NCI-H1105 (cell line): ENCODE measurements at places on chromosomes 11 and 22.

- DNase-seq: no peak
These were observed 187.5 kb downstream of the SWAP70 start for GRCh38 chr11:9851366-9851765.

DNA sequence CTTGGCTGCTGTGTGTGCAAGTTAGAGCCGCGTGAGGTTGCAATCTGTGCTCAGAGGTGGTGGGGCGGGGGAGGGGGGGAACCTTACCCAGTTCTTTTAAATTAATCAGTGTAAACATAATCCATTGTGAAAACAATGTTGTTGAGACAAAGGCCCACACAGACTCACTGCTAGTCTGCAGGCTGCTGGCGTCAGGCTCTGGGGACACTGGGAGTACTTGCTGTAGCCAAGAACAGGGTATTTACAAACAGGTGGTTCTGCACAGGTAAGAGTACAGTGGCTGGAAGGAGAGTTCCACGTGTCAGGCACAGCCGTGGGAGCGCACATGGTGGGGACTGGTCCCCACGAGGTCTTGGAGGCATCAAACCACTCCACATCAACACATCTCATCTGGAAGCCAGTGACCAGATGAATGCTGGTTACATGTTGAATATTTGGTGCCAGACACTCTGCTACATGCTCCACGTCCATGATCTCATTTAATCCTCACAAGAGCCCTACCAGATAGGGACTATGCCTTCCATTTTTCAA lies 27.4 kb downstream of the SCUBE1 start:
- DNase-seq: no peak

GRCh38 chr11:73203790-73204189 lies 14.3 kb upstream of the P2RY2 start:
- no peak for DNase-seq

GRCh38 chr22:17120281-17120680 lies 879 bp downstream of the TMEM121B start:
- DNase-seq: no peak

- no peak for DNase-seq
These were observed 19.5 kb upstream of the IGLL5 start for GRCh38 chr22:22867996-22868715.

DNA sequence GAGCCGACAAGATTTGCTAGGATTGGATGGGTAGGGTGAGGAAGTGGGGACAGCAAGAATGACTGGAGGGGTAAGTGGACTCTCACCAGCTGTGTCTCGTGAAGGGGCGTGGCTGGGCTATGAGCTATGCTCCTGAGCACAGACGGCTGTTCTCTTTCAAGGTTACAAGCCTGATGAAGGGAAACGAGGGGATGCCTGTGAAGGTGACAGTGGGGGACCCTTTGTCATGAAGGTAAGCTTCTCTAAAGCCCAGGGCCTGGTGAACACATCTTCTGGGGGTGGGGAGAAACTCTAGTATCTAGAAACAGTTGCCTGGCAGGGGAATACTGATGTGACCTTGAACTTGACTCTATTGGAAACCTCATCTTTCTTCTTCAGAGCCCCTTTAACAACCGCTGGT lies 19.9 kb downstream of the F2 start:
- DNase-seq: no peak

DNA sequence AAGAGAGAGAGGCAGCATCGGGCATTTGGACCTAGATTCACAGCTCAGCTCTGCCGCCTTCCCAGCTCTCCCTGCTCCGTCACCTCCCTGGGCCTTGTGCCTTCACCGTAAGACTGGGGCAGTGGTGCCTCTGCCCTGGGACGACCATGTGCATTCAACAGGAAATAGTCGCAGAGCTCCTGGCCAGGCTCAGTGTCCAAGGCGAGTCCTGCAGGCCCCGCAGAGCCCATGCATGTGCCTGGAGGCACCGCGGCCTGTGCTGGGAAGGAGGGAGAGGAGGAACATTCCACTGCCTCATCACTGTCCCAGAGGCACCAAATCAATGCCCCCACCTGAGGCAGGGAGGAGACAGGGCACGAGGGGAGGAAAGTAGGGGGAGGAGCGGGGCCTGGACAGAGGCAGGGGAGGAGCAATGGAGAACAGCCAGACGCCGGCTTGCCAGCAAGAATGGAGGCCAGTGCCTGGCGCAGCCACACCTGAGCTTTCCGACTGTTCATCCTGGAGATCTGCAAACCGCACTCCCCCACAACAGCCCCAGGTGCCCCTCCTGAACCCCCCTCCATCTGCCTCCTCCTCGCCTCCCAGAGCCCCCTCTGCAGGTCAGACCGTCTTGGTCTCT lies 74.4 kb upstream of the PRR5 start:
- DNase-seq: no peak

DNA sequence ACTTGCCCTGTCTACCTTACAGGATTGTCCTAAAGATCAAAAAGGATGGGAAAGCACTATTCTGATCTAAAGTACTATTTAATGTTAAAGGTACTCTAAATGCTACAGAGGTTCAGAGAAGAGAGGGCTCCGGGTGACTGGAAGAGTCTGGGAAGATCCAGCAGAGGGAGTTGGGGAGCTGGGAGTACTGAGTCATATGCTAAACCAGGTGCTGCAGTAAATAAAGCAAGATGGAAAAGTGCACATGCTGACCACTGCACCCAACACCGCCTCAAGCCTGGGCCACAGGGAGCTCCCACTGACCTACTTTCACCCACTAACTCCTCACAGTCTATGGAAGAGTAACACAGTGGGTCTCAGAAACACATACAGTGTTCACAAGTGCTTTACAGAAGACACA lies 49.3 kb downstream of the WT1 start:
- DNase-seq: no peak

DNA sequence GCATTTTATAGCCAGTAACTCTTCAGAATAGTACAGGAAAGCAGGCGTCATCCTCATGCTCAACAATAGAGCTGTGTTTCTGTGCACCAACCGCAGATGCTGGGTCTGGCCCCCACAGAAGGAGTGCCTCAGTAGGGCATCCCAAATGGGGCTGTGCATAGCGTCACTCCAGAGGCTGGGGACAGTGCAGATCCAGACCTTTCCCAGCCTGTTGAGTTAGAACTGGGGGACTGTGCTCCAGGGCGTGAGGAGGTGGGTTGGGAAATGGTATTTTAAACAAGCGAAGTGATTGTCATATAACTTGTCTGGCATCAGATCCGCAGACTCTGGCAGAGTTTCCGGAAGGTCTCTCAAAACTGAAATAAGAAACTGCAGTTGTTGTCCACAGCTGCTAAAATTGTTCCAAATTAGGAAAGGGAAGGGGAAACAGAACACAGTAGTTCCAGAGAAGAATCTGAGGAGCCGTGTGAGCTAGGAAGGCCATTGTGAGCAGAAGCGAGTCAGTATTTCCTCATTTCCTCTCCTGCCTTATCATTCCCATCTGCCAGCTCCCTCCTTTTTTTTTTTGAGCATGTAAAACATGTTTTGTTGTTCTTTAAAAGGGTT lies 52.2 kb downstream of the JAM3 start:
- DNase-seq: no peak

DNA sequence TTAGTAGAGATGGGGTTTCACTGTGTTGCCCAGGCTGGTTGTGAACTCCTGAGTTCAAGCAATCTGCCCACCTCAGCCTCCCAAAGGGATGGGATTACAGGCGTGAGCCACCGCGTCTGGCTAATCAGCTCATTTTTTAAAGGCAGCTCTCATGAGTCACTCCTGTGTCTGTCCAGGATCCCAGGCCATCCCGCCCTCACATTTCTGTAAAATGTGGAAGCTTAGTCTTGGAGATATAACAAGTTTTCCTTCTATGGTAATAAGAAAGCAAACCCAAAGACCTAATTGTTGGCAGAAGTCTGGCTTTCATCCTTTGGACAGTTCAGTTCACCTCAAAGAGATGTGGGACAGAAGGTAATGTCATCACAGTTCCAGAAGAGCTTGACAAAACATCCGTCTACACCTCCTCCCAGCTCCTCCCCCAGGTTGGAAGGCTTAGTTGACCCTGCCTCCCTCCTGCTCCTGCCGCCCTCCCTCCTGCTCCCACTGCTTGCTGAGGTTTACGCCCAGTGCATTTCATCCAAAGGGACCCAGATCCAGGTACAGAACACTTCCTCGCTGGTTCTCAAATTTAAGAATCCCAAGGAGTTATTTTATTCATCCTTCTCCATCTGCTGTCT lies 6.4 kb downstream of the DRD2 start:
- no peak for DNase-seq

DNA sequence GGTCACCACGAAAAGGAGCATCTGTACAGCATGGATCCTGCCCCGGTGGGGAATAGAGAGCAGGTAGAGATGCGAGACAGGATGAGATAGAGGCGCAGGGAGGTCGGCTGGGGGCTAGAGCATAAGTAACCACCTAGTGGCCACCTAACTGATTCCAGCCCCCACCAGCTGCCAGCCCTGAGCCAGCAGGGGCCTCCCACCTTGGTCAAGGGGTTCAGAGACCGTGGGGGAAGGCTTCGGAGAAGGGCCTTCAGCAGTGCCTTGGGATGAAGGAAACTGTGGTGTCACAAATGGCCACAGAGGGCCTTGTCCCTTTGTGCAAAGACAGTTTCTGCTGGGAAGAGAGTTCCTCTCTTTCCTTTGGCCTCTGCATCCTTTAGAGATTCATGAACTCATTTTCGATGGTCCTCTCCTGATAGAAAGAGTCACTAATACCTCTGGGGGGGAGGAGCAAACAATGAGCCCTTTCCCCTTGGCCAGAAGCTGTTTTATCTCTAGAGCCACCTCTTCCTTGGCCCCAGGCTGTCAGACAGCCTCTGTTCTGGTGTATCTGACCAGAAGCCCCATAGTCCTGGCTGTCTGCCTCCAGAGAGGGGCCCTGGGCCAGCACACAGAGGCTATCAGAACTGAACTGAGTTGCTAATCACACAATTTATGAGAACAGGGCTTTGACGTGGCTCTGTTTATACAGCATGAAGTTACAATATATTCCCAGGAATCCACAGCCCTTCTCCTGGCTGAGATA lies 146.0 kb downstream of the PARVA start:
- no peak for DNase-seq

- peak; percentile 28 for DNase-seq
These were observed 22.3 kb downstream of the HPS4 start for GRCh38 chr22:26461188-26461810.

GRCh38 chr11:128714881-128715280 lies 21.0 kb downstream of the FLI1 start:
- DNase-seq: no peak

GRCh38 chr11:96373826-96374225 lies 15.9 kb downstream of the CCDC82 start:
- DNase-seq: no peak

GRCh38 chr22:38429499-38430068 lies 25.4 kb downstream of the KCNJ4 start:
- peak; percentile 12 for DNase-seq

DNA sequence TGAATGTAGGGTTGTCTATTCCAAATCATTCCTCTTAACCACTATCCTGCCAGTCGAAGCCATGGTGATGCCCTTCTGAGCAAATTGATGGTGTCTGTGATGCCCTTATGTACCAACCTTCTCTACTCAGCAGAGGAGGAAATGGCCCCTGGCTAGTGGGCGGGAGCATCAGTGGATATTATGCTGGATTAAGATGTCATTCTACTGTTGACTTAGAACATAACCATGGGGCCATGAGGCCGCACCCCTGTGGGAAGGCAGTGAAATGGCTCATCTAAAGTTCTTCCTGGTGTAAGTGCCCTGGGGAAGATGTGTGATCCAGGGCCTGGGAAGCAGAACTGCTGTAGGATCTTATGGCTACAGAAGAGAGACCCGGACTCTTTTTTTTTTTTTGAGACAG lies 20.7 kb upstream of the P2RY2 start:
- no peak for DNase-seq

DNA sequence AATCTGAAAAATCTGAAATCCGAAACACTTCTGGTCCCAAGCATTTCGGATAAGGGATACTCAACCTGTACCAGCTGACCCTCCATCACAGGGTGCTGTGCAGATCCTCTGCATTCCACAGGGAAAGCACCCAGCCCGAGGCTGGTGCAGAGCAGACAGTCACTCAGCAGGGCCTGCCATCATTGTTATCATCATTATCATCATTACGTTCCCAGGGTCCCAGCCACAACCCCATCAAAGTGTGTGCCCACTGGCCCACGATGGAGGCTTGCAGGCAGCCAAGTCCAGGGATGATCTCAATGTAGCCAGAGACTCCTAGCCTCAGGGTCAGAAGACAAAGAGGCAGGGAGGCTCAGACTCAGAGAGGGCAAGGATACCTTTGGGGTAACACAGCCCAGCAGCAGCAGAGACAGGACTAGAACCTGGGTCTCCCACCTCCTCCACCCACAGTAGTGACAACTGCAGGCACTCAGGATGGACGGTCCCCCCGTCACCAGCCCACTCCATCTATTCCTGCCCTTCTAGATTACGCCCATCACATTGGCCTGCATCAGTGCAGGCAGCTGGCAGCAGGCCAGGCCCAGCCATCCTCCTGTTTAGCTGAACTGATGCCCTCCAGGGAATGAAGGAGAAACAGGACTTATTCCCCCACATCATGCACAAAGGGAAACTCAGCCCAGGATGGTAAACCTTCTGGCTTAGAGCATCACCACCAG lies 10.3 kb downstream of the GAL3ST1 start:
- no peak for DNase-seq

- no peak for DNase-seq
These were observed 37.3 kb upstream of the MYO18B start for GRCh38 chr22:25704701-25705100.

- DNase-seq: no peak
These were observed 2.1 kb upstream of the PRR33 start for GRCh38 chr11:1893581-1894359.

- no peak for DNase-seq
These were observed 47.9 kb downstream of the MPPED2 start for GRCh38 chr11:30538251-30538650.

- no peak for DNase-seq
These were observed 1.9 kb upstream of the FTH1 start for GRCh38 chr11:61969391-61969758.

- no peak for DNase-seq
These were observed 63.5 kb downstream of the INSC start for GRCh38 chr11:15178214-15178613.

DNA sequence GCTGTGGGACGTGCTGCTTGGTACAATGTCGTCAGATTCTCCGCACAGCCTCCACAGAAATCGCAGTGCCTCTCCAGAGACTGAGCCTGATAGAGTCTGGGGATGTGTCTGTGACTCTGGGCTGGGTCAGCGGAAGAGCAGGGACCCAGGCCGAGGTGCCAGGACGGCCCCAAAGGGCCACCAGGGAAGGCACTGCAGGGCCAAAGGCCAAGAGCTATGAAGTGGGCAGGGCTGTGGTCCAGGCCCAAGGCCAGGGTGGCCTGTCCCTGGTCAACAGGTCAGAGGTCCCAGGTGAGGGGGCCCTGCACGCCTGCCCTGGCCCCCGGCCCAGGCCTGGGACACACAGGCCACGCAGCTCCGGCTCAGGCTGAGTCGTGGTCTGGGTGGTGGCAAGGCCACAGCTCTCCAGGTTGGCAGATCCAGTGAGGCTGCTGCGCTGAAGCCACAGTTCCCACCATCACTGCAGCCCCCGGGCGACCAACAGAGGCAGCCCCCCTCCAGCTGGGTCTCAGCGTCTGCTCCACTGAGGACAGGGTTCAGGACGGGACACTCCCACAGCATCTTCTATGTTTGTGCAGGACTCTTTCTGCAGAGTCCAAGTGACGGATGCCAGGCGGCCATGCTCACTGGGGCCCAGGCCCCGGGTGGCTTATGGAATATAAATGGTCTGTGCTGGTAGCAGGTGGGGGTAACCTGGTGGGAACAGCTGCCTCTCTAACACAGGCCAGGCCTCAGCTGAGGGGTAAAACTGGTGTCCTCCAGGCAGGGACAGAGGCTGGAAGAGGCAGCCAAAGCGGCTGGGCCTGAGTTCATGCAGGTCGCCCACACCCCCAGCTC lies 4.8 kb upstream of the PIM3 start:
- no peak for DNase-seq

GRCh38 chr22:48045369-48045768 lies 1282.9 kb downstream of the TBC1D22A start:
- DNase-seq: no peak

GRCh38 chr11:112525270-112525669 lies 264.6 kb upstream of the PLET1 start:
- no peak for DNase-seq
